ENCODE measurements at places on chromosomes 1 and 21.

GRCh38 chr1:234820597-234820996 lies 210.6 kb upstream of the IRF2BP2 start:
- DNase-seq, result no peak

GRCh38 chr1:104868794-104869193 lies 1119.1 kb downstream of the AMY1C start:
- no peak for DNase-seq

DNA sequence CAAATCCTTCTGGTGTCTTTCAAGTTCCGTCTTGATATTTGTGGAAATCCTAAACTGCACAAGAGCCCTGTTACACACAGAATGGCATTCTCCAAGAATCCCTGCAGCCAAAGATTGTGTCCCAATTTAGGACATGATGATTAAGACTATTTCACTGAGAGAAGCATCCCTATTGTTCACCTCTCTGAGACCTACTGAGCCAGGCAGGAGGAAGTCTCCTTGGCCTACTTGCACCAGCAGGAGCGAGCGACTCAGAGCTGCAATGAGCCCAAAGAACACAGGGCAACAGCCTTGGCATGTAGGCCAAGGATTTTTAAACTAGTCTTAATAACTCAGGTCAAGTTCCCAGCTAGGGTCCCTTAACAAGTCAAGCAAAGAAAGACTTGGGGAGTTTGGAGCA lies 79.4 kb upstream of the RUNX1 start:
- DNase-seq, result no peak

DNA sequence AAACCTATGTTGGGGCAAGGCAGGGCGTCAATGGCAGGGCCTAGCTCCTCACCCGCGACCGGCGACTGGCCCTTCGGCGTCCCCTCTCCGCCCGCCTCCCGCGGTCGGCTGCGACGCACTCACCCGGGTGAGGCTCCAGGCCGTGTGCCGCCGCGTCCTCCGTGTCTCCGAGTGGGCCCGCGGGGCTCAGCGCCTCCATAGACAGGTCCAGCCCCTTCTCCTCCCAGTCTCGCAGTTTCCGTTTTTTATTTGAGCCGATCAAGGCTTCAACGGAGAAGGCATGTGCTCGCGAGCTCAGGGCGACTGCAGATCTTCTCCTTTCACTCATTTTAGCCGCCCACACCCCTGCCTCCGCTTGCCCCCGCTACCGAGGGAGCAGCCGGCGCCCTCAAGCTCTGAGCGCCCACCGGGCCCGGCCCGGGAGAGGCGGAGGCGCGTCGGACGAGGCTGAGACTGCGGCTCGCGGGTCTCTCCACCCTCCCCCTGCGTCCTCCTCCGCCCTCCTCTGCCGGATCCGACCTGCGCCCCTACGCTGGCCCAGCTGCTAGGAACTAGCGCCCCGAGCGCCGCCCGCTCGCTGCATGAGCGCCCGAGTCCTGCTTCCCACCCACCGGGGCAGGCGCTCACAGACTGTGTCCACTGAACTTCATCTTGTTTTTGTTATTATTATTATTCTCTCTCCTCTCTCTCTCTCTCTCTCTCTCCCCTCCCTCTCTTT lies 516 bp downstream of the TBX15 start:
- no peak for DNase-seq

DNA sequence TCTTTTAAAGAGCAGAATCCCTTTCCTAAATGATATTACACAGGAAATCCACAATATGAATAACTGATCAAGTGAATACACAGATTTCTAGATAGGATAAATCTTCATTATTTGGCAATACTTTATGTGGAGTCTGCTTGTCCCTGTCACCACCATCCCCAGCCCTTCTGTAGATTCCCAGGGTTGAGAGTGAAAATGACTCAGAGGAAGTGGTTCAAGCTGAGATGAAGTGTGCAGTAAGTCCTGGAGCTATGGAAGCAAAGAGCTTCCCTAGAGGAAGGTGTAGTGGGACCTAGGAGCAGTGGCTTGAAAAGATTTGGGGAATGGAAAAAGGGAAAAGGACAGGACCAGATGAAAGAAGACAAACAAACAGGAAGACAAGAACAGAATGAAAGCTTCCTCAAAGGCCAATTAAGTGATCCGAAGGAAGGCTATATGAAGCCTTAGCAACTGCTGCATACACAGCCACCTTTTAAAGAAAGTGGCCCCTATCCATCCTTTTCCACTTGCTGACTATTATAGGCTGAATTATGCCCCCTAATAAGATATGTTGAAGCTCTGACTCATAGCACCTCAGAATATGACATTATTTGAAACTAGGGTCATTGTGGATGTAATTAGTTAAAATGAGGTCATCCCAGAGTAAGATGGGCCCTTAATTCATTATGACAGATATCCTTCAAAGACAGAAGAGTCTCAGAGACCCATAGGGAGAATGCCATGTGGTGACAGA lies 96.5 kb upstream of the CAMK1G start:
- no peak for DNase-seq

DNA sequence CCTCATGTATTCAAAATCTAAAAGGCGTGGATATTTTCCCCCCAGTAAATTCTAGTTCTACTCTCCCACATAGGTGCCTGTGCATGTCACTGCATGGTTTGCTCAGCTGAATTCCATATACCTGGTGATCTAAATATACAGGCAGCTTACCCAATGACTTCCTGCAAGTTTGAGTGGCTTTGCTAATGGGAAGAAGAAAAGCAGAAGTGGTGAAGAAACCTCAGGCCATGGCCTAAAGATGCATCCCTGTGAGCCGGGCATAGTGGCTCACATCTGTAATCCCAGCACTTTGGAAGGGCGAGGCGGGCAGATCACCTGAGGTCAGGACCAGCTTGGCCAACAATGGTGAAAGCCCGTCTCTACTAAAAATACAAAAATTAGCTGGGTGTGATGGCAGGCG lies 11.5 kb downstream of the SLC44A3 start:
- DNase-seq, result no peak

GRCh38 chr1:6861075-6861724 lies 75.9 kb downstream of the CAMTA1 start:
- DNase-seq, result no peak

DNA sequence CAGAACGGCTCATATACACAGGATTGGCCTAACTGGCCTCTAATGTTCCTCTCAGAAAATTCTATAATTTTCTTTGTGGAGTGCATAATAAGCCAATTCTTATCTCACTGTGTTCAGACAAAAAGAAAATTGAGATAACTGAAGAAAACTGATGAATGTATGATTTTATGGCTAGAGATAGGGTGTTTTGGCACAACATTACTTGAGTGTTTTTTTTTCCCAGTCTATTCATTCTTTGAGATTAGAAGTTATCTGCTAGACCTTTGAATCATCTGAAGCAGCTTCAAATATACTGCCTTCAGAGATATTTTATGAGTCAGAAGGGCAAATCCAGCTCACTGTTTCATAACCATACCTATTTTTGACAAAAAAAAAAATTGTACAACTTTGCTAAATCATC lies 85.6 kb downstream of the VAV3 start:
- no peak for DNase-seq

DNA sequence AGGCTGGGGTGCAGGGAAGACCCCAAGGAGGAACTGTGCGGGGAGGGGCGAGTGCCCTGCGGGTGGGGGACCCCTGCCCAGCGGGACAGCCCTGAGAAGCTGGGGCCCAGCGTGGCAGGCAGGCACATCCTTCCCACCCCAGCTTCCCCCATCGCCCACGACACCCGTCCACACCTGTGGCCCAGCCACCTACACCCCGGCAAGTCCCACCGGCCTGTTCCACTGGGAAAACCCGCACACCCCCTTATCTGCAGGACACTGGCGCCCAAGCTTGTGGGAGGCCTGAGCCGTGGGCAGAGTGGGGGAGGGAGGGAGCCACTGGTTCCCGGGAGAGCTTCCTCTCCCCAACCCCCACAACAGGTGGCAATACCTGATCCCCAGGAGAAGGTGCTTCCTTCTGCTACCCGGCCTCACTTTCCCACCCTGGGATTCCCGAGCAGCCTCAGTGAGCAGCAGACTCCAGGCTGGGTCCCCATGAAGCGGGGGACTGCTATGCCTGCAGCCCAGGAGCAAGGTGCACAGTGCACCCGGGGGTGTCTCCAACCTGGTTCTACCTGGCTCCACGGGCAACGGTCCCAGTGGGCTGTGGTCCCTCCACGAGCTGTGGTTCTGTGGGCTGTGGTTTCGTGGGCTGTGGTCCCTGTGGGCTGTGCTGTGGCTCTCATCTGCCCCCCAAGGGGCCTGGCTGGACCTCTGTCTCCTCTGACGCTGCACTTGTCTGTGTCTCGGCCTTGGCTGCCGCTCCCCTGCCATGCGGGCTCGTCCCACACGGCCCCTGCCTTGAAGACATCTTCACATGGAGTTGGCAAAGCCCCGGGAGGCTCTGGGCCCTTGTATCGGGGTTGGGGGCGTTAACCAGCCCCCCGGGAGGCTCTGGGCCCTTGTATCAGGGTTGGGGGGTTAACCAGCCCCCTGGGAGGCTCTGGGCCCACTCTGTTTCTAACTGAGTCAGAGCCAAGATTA lies 37.8 kb upstream of the POFUT2 start:
- DNase-seq, result peak; percentile 59

- DNase-seq, result no peak
Observed at GRCh38 chr1:6868660-6869380, 83.6 kb downstream of the CAMTA1 start.

DNA sequence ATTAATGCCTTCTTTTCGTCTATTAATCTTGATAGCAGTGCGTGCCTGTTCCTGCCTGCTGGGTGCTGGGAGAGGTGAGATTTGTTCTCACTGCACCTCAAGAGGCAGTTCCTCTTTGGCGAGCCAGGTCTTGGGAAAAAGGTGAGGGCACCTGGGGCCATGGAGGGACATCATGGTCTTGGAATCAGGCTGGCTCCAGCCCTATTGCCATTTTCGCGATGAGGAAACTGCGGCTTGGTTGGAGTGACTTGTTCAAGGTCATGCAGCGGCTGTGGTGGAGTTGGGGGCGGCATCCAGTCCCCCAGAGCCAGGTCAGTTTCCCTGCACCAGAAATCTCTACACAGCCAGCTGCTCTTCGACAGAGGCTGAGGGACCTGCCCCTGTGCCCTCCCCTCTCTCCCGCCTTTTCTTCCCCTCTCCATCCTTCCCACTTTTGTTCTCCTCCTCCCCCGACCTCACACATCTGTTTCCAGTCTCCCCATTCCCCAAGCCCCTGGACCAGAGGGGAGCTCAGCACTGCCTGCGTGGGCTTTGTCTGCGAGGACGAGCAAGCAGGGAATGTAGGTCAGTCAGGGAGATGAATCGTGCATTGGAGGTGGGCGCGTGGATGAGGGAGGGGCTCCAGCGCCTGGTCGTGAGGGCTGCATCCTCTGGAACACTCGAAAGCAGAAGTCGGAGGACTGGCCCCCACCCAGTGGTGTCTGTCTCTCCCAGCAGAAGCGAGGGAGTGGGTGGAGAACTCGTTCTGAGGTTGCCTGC lies 135.1 kb downstream of the ACTL8 start:
- DNase-seq, result no peak

DNA sequence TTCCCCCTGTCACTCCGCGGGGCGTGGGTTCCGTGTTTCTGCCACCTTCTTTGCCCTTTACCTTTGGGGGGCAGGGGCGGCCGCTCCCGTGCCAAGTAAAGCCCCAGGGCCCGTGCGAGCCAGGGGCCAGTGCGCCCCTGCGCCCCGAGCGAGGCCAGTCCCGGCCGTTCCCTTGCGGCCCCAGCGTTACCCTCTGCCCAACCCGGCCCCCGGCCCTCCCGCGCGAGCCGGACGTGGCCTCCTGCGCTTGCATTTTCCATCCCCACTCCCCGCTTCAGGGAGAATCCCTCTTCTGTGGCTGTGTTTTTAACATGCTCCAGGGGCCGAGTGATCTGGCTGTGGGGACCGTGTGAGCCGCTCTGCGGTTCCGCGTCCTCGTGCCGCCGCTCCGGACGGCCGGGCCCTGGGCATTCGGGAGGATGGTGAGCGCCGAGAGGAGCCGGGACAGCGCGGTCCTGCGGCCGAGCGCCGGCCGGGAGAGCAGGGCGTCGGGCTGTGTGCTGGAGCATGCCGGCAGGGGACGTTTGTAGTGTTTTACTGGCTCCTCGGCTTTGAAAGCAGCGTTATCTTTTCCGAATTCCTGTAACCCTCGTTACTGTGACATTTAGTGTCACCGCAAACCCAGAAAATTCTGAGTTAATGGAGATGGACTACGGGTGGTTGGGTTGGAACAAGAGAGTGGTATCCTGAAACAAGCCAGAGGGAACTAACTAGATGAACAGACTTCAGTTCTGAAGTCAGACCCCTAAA lies 1.0 kb downstream of the GALNT2 start:
- no peak for DNase-seq

DNA sequence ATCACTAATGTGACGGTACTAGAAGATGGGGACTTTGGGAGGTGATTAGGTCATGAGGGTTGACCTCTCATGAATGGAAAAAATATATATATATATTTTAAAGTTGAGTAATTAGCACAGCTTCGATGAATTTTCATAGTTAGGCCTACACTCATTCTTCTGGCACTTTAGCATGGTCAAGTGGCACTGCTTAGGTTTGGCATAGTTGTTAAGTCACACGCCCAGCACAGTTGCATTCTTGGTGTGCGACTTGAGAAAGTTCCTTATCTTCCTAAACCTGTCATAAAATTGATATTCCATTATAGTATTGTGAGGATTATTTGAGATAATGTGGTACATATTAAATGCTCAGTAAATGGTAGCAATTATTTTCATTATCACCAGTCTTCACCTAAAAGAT lies 47.7 kb downstream of the MAN1A2 start:
- DNase-seq, result no peak
